Neural crest cell (in vitro differentiated cells): ENCODE measurements at places on chromosomes 5 and 9.
A peak's percentile ranks its signal among the peaks of the same experiment; 100 is the strongest.

GRCh38 chr5:73204733-73205132 lies 31.7 kb downstream of the TMEM174 start:
- DNase-seq, result no peak

- DNase-seq, result no peak
Observed at GRCh38 chr9:15401266-15401665, 21.4 kb upstream of the SNAPC3 start.

DNA sequence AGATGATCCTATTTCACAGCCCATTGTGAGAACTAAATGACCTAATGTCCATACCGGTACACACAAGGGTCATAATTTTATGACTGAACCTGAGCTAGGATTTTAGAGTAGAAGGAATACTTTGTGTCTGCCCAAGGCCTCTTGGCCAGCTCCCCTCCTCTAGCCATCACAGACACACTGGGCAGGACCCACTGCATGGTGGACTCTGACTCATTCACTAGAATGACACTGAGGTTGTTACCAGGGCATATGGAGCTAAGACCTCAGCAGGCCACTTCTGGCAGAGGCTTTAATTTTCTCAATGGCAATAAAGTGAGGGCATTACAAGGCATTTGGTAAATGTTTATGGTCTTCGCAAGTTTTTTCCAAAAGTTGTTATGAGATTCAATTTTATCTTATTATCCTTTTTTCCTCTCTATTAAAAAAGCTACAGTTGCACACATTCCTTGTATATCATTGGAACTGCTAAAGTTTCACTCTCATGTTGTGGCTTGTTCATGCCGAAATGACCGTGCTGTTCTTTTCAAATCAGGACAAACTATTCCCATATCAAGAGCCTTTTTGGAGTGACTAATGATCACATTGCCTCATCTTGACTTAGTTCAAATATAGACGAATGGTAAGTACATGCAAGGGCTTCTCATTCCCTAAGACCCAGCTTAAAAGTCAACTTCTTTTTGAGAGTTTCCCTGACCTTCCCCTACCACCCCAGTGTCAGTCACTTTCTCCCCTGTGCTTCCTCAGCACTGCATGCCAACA lies 595.7 kb downstream of the ACTL7B start:
- DNase-seq, result no peak

GRCh38 chr5:79464695-79465332 lies 49.1 kb downstream of the HOMER1 start:
- DNase-seq, result no peak

- DNase-seq, result no peak
Observed at GRCh38 chr9:113913426-113914195, 37.5 kb downstream of the ZNF618 start.

- no peak for DNase-seq
Observed at GRCh38 chr5:39650008-39650762, 225.4 kb upstream of the DAB2 start.

DNA sequence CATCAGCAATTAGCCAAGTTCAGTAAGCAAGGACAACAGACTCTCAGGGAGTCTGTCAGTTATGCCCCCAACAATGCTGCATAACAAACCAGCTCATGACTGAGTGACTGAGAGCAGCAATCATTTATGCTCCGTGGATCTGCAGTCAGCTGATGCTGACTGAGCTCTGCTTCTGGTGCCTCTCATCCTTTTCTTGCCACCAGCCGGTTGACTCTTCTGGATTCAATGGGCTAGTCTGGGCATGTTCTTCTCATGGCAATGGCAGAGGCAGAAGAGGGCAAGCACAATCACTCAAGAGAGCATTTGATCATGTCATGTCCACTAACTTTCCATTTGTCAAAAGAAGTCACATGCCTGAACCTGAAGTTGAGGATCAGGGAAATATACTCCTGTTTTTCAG lies 157.0 kb upstream of the NTRK2 start:
- no peak for DNase-seq

GRCh38 chr5:115510145-115510645 lies 34.4 kb downstream of the FEM1C start:
- no peak for DNase-seq

- DNase-seq, result no peak
Observed at GRCh38 chr9:94982211-94982610, 255.7 kb downstream of the AOPEP start.

- peak; percentile 11 for DNase-seq
Observed at GRCh38 chr9:36191290-36191645, 547 bp downstream of the CLTA start.

DNA sequence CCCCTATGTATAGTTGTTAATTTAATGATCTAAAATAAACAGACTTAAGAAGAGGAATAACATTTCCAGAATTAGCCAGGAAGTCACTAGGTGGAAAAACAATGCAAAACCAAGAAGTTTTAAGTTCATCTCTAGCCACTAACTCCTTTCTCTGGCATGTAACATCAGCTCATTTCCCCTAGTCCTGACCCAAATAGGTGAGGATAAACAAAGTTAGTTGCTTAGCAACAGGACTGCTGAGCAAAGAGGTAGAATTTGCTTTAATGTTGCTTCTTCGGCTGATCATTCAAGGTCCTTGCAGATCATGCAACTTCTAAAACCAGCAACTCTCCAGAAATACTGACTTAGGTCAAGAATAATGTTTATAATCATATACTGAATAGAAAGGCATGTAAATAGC lies 675.8 kb downstream of the CETN3 start:
- DNase-seq, result no peak

DNA sequence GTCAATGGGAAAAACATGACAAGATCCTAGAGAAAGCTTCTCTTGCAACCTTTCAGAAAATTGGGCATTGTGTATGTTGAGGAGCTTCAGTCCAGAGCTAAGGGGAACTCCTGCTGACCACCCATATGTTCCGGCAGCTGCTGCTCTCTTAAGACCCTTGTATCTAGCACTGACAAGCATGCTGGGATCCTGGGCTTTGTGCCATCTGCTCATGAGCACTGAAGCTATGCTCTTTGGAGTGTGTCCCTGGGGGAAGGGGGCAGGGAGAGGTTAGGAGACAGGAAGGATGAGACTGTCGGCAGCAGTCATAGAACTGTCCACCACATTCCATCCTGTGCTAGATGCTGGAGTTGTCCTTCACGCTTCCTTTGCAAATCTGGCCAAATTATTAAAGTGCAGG lies 109.3 kb downstream of the JAKMIP2 start:
- no peak for DNase-seq

DNA sequence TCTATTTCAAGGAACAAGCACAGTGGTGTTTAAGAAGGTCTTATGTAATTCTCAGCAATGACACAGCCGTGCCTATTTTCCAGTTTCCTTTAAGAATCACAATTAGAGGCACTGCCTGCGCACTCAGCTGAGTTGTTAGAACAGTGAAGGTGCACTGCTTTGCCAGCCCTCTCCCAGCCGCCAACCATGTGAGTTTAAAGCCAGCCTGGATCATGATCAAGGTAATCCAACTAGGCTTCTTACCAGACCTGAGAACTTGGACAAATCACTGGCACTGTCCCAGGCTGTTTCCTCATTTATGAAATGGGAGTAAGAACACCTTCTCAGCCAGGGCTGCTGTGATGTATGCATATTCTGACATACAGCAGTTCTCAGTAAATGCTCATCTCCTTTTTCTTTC lies 99.6 kb downstream of the ASTN2 start:
- DNase-seq, result no peak

- no peak for DNase-seq
Observed at GRCh38 chr5:168014433-168015123, 276.9 kb upstream of the WWC1 start.

DNA sequence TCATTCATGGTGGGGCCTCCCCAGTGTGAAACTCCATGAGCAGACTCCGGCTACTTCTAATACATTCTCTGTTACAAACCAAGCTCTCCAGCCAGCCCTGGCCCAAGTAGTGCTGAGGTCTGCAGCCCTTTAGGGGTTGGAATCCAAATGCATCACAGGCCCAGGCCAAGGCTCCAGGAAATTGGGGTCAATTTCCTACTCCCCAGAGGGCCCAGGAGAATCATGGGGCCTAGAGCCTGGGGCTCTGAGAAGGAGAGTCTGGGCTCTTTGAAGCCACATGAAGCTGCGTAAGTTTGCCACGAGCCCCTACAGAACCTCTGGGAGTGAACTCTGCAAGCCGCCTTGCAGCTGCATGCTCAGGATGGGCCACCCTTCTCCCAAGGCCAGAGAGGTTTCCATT lies 206.4 kb downstream of the PAPPA start:
- DNase-seq, result no peak

GRCh38 chr5:174454464-174454863 lies 269.9 kb upstream of the MSX2 start:
- DNase-seq, result no peak

GRCh38 chr9:99040911-99041582 lies 63.9 kb upstream of the TGFBR1 start:
- no peak for DNase-seq

GRCh38 chr9:35001803-35002502 lies 12.4 kb downstream of the DNAJB5 start:
- DNase-seq, result no peak

GRCh38 chr9:107484117-107484723 lies 5.3 kb downstream of the KLF4 start:
- DNase-seq, result peak; percentile 18

DNA sequence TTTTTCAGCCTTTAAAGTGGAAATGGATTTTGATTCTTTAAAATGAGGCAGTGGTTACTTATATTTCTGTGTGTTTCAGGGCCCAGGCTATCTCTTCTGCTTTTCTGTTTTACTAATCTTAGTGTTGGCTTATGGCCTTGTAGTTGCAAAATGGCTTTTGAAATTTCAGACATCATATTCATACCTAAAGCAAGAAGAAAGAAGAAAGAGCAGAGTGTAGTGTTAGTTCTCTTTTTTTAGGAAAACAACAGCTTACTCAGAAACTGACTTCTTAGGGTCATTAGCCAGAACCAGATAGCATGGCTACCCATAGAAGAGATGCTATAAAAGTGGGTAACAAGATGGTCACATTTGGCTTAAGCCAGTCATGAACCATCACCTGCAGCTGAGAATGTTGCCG lies 20.9 kb downstream of the ZBED3 start:
- no peak for DNase-seq

- no peak for DNase-seq
Observed at GRCh38 chr9:15278839-15279238, 28.2 kb downstream of the TTC39B start.
